B cell (primary cell): ENCODE measurements at places on chromosomes 1 and 21.

- no peak for DNase-seq
Measured at GRCh38 chr1:66223681-66224080, 310.3 kb upstream of the SGIP1 start.

DNA sequence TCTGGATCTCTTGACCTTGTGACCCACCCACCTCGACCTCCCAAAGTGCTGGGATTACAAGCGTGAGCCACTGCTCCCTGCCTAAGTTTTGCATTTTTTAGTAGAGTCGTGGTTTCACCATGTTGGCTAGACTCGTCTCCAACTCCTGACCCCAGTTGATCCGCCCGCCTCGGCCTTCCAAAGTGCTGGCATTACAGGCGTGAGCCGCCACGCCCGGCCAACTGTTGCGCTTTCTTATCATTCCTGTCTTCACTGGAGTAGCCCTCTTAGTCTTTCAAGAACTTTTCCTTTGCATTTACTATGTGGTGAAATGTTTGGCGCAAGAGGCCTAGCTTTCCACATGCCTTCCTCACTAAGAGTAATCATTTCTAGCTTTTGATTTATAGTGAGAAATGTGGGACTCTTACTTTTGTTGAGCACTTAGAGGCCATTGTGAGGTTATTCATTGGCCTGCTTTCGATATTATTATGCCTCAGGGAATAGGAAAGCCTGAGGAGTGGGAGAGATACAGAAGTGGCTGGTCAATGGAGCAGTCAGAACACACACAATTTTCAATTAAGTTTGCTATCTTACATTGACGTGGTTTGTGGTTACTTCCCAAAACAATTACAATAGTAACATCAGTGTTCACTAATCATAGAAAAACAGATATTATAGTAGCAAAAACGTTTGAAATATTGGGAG lies 111.0 kb downstream of the ZMYM4 start:
- DNase-seq: no peak

- no peak for DNase-seq
Measured at GRCh38 chr1:237748171-237748960, 142.4 kb downstream of the ZP4 start.

DNA sequence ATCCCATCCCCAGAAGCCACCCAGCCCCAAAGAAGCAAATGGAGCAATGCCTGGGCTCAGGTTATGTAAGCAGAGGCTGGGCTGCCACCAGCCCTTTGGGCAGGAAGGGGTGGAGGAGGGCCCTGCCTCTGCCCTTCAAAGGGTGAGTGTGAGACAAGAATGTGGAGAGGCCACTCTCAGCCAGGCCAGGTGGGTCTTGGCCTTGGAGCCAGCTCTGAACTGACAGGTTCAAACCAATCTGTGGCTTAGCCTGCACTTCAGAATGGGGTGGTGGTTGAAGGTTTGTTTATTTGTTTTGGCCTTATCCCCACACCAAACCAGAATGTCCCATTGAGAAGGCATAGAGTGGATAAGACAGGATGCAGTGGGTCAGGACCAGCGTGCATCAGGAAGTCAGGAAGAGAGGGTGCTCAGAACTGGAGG lies 29.8 kb downstream of the C1orf116 start:
- DNase-seq: no peak

- DNase-seq: no peak
Measured at GRCh38 chr1:185337246-185337645, 20.2 kb upstream of the IVNS1ABP start.

DNA sequence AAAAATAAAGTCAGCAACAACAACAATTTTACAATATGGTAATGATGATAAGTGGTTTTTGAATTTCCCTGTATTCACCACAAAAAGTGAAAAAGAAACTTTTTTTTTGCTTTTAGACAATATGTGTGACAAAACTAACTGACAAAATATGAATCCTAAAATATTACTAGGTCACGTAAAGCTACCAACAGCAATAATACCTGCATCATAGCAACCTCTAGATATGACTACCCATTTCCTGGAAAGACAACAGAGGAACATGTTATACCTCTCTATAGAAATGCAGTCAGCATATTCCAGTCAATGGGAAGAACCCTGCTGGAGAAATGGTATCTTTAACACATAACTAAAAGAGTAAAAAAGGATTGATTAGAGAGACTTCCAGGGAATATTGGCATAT lies 73.7 kb downstream of the PDE4B start:
- no peak for DNase-seq

DNA sequence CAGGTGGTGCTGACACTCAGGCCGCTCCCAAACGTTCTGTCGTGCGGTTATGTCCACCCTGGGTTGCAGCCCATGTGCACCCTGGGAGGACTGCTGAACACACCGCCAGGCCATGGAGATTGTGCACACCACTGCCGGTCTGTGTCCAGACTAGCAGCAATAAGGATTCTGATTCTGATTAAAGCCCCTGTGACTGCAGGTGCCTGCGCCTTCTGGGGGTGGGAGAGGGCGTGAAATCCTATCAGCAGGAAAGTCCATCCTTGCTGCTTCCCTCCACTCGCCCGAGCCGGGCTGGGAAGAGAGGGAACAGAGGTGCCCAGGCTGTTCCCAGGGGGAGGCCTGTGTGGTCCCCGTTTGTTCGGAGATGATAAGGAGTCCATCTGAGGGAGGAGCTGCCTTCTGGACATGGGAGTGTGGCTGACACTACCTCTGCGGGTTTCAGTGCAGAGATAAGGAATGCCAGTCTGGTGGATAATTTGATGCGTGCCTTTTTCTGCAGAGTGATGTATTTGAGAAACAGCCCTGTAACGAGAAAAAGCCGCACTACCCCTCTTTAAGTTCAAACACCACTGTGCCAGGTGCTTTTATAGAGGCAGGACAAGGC lies 41.2 kb downstream of the BACE2 start:
- no peak for DNase-seq

- no peak for DNase-seq
Measured at GRCh38 chr1:93614541-93614940, 67.1 kb downstream of the BCAR3 start.

GRCh38 chr1:232767305-232768074 lies 37.7 kb upstream of the MAP10 start:
- no peak for DNase-seq

GRCh38 chr1:2415801-2416208 lies 3.4 kb upstream of the PEX10 start:
- peak; percentile 57 for DNase-seq

- no peak for DNase-seq
Measured at GRCh38 chr1:233252441-233252840, 43.1 kb downstream of the PCNX2 start.
